ENCODE measurements at places on chromosomes 6 and 20.

- no peak for DNase-seq
Measured at GRCh38 chr6:79702691-79703090, 71.6 kb downstream of the SH3BGRL2 start.

GRCh38 chr6:50851049-50851845, 32.6 kb downstream of the TFAP2B start:
- DNase-seq, result no peak

DNA sequence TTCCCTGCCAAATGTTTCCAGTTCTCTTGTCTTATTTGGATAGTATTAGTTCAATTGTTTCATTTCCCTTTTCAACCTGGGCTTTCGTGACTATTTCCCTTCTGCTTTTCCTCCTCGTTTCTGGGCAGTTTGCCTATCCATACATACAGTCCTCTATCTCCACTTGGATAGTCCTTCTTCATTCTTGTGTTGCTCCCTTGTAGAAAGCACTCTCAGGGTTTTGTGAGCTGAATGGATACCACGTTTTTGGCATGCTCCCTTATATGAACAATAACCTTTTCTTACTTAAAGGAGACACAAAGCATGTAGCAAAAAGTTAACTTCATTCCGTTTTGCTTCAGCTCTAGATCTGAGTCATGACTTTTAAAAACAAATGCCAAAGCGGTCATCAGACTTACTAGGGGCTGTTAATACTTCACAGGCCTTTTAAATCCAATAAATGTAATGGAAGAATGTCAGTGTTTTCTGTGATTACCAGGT, 16.6 kb downstream of the CRYBG1 start:
- DNase-seq, result no peak

- no peak for DNase-seq
Measured at GRCh38 chr20:37327748-37328147, 18.2 kb upstream of the SRC start.

DNA sequence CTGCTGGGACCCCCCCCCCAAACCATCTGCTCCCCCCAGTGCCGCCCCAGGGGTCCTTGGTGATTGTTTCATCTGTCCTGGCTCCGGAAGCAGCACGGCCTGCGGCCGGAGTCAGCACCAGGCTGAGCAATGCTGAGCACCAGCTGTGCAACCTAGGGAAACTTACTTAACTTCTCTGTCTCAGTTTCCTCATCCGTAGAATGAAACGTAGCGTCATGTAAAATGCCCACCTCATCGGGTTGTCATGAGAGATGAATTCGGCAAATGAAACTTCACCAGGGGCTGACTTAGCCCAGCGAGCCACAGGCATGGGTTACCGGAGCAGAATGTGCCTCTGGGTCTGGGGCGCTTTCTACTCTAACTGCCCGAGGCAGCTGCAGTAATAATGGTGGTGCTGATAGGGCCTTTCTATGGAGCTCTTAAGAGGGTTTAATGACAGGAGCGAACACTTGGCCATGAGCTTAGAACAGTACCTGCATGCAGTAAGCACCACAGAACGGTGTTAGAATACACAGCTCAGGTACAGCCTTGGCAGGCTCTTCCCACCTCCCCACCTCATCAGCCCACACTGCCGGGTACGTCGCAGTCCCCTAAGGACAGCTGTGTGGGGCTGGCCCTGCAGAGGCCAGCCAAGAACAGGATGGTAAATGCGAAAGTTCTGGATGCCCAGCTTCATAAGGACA, 1.7 kb downstream of the THBS2 start:
- no peak for DNase-seq

DNA sequence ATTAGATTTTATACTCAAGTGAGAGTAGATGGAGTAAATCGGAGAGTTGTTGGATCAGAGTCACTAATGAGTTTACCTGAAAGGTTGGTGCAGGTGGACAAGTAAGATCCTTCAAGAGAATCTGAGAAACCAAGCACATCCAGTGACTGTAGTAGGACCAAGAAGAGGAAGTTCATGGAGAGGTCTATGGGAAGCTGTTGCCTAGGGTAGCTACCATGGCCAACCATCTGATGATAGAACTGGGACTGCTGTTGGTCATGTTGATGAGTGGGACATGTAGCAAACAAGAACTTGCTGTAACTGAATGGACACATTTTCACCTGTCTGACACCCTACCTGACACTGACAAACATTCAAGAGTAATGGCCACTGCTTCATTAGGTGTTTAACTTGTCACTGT, 11.3 kb upstream of the ADGB start:
- DNase-seq, result no peak

DNA sequence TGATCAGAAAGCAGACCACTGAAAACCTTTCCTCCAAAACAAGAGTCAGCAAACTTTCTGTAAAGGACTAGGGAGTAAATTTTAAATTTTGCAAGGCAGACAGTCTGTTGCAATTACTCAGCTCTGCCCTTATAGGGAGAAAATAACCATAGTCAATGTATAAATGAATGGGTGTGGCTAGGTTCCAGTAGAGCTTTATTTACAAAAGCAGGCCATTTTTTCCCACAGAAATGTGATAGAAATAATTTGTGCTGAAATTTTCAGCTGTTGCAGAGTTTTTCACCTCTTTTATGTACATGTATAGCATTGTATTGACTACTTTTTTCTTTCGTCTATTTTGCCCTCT, 7.7 kb downstream of the AMD1 start:
- DNase-seq, result no peak

GRCh38 chr6:149362289-149362688, 37.8 kb upstream of the SUMO4 start:
- no peak for DNase-seq

- DNase-seq, result no peak
Measured at GRCh38 chr6:7674291-7674690, 51.6 kb upstream of the BMP6 start.

GRCh38 chr20:43835944-43836508, 78.6 kb upstream of the TOX2 start:
- DNase-seq, result no peak

DNA sequence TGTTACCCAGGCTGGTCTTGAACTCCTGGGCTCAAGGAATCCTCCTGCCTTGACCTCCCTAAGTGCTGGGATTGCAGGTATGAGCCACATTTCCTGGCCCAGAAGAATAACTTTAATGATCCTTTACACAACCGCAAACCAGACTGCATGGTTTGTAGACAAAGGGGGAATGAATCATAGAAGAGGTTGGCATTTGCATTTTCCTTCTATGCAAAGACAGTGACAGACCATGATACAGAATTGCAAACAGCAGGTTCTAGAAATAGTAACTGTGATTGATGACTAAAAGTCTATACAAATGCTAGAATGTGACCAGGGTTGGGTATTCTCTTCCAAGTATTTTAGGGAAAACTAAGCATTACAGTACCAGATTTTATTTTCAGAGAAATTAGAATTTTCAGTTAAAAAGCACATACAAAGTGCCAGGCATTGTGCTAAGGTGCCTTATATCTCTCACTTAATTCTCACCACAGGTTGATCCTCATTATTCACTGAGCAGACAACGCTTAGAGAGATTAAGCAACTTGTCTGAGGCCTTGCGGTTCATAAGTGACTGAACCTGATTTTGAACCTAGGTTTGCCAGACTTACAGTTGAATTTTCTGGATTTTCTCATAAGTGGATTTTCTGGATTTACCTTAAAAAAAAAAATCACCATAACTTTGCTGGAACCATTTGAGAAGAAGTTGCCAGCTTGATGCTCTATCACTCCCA, 146.6 kb downstream of the ZFAND3 start:
- DNase-seq, result no peak

DNA sequence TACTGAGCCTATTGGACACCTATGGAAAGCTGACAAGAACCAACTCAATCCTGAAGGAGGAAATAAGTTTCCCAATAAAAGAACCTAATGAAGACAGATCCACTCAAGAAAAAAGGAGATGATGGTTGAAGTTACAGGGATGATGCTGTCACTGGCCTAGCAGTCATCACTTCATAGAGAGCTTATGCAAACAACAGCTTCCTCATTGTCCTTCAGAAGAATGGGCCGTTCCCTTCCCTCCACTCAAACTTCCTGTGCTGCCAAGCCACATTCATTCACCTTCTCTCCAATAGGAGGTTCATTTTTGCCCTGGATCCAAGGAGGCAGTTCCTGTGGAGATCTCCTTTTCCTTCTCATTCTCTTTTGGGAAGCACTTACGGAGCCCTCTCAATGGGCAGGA, 13.8 kb upstream of the PM20D2 start:
- no peak for DNase-seq

- no peak for DNase-seq
Measured at GRCh38 chr20:9112541-9113515, 43.9 kb downstream of the PLCB4 start.

GRCh38 chr20:64095455-64095854, 11.3 kb upstream of the LKAAEAR1 start:
- DNase-seq, result no peak

- DNase-seq, result no peak
Measured at GRCh38 chr6:45990162-45990561, 25.5 kb downstream of the CLIC5 start.
